ENCODE measurements at places on chromosomes 4 and X.

DNA sequence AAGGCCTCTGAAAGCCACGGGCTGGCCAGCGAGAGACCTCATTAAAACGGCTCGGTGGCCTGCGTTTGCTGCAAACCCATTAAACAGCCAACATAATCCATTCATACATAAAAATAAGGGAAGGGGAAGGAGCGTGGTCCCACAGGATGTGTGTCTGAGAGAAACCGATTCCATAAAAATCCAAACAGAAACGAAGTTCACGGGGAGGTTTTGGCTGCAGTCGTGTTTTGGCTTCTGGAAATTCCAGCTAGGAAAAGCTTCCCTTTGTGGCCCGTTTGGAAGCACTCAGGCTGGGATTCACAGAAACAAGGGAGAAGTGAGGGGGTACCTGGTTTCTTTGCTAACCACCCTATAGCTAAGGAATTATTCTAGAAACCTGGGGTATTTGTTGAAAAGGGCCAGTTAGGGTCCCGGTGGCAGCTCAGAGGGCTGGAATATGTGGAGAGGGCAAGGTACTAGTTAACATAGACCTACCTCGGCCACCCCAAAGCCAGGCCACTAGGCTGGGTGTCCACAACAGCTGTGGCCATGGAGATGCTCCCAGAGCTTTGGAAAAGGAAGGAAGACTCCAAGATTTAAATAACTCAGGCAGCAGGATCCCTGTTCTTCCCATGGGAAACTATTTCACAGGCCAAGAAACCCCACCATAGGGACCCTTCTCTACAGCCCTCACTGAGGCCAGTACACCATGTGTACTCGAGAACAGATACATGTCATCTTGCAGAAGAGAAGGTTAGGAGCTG lies 166.8 kb downstream of the BCOR start:
- DNase-seq, result no peak

DNA sequence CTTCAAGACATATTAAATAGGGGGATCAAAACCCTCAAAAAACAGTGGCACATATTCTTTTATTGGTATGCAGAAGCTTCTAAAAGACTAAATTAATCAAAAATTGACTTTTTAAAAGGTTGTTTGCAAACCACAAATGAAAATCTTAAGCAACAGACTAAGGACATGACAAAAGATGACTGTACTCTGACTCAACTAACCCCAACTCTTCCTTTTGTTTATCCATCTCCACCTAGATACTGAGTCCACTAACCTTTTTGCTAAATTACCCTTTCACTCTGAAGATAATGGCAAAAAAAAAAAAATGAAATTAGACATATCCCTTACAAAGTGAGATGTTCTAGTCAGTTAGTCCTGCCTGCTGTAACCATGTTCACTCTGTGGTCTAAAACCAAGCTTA lies 91.6 kb upstream of the NLRP2B start:
- DNase-seq, result no peak

GRCh38 chr4:55291227-55291640 lies 54.8 kb upstream of the SRD5A3 start:
- DNase-seq, result no peak

DNA sequence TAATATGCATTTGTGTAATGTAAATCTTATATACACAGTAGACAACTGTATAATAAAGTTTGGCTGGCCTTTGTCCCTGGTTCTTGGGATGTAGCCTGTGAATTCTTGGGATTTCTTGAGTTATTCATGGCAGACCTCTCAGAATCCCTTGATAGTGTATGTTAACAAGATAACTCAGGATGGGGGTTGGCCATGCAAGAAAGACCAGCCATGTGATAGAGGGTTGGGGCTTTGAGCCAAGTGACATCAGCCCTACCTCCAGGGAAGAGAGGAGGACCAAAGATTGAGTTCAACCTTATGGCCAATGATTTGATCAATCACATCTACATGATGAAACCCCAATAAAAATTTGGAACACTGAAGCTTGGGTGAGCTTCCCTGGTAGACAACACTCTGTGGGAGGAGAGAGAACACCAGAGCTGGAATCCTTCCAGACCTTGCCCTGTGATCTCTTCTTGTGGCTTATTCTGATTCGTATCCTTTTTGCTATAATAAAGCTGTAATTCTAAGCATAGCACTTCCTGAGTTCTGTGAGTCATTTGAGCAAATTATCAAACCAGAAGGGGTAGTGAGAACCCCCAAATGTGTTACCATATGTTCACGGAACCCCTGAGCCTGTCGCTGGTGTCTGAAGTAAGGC lies 11.3 kb downstream of the SLC2A9 start:
- no peak for DNase-seq

GRCh38 chrX:130418066-130418465 lies 16.3 kb downstream of the RBMX2 start:
- DNase-seq, result no peak
